ENCODE measurements at places on chromosomes 1 and 21.

DNA sequence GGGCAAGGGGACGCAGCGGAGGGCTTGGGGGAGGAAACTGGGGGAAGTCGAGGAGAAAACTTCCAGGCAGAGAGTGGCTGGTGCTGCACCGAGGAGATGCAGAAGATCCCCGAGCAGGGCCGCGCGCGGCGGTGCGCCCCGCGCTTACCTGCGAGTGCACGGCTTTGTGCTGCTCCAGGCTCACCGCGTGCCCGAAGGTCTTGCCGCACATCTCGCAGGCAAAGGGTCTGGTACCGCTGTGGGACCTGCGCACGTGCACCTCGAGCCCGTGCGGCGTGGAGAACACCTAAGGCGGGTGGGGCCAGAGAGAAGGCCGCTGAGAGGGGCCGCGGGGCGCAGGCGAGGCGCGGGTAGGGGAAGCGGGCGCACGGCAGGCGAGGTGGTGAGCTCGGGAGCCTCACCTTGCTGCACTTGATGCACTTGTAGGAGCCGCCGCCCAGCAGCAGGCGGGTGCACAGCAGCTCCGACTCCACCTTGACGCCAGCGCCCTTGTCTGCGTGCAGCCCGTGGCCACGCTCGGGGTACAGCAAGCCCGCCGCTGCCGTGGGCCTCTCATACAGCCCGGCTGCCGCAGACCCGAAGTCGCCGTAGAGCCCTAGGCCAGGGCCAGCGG lies 6.4 kb downstream of the GFI1 start:
- no peak for DNase-seq

DNA sequence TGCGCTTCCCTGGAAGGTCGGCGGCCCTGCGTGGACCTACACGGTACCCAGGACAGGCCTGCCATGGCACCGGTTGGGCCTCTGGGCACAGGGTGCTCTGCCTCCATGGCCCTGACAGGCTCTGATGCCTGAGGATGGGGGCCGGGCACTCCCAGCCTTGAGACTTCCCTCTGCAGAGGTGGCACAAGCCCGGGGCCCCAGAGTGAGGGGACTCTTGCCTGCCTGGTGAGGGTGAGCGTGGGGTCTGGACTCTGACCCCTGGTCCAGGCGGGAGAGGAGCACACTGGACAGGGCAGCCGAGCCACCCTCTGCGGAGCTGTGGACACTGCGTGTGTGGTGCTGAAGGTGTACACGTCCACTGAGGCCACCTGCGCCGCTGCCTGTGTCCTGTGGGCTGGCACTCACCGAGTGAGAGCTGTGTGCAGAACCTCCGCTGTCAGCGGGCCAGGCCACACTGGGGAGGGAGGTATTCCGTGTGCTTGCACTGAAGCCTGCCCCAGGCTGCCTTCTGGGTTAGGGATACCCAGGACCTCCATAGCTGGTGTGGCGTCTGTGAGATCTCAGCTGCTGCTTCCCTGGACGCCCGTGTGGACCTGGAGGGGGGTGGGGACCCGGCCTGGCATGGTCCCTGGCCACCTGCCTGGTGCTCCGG lies 10.4 kb downstream of the SKI start:
- no peak for DNase-seq

GRCh38 chr1:45272913-45273371 lies 53.8 kb upstream of the HPDL start:
- no peak for DNase-seq

DNA sequence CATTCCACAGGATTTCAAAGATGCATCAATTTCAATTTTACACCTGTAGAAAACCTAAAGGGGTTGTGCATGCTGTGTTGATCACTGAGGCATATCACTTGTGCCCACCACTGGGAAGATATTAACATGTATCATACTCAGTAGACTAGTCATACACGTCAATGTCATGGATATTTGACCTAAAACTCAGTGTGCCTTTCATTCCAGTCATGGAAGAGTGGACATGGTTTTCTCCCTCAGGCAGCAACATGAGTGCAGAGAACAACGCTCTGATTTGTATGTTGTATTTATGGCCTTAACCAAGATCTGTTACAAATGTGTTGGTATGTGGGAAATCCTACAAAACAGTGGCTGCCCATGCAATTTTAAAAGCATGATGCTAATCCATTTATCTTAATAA lies 6.1 kb upstream of the C1orf53 start:
- no peak for DNase-seq

DNA sequence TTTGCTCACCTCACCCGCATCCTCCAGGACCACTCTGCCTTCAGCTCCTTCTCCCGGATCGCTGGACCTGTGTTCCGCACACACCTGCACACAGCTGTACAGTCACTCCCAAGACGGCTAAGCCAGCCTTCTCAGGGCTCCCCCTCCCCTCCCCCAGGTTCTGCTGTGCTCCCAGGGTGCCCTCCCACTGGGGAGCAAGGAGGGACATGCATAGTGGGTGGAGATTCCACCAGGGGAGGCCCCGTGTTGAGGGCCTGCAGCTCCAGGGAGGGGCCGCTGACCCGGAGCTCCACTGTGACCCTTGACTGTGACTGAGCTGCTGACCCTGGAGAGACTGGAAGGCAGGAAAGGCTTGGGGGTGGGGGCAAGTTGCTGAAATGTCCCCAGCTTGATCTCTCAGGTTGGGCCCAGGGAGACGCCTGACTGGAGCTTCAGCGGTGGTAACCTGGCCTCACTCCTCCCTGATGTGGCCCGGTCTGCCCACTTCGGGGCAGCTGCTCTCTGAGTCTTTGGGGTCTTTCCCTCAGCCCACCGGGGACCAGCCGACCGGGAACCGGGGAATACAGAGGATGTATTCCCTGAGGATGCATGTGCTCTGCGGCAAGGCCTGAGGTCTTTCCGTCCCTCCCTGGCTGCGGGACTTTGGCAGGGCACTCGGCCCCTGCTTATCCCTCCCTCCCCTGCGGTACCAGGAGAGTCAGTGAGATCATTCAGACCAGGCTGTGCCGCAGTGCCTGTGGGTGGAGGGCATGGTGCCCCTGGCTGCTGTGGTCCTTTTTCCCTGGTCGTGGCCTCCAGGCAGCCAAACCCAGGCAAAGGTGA lies 28.6 kb upstream of the PLCH2 start:
- no peak for DNase-seq

GRCh38 chr1:24754229-24754628 lies 9.0 kb downstream of the CLIC4 start:
- DNase-seq = no peak

DNA sequence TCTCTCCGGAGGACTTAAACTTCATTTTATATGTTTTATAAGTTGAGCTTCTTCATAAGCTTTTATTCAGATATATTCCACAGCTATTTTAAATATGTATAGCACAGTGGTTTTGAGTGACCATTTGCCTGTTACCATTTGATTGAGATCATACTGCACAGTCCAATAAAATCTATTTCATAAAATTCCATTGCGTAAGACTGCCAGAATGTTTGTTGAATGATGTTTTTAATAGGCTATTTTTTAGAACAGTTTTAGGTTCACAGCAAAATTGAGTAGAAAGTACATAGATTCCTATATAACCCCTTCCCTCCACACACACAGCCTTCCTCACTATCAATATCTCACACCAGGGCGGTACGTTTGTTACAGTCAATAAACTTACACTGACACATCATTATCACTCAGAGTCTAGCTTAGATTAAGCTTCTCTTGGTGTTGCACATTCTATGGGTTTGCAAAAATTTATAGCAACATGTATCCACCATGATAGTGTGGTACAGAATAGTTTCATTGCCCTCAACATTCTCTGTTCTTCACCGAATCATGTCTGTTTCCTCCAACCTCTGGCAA lies 207.9 kb downstream of the TPR start:
- no peak for DNase-seq

- DNase-seq = no peak
Observed at GRCh38 chr1:53739109-53739681, at the start of gene GLIS1. TSS of gene GLIS1 (minus strand) at chr1:53739164. CDS start at chr1:53738064, 1,100 bp downstream.
